ENCODE measurements at places on chromosomes 2 and 18.

DNA sequence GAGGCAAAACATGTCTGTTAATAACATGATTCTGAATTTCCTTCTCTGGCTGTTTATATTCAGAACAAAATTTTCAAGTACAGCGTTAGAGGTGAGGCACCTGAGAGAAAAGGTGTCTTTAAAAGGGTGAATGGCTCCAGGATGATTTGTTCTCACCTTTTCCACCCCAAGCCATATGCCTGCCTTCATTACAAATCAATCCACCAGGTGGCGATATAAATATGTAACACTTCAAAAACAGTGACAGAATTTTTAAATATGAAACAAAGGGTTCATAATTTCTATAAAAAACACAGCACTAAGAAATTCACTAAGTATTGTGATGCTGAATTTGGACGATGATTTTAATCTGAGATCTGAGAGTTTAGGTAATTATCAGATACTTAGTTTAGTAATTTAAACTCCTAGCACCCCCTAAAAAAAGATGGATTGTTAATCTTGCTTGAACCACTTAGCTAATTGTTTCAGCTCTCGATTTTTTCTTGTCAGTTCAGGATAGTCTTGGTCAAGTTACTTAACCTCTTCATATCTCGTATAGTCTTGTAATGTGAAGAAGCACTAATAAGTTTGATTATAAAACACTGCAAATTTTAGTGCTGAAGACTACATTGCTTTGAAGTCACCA is 528.8 kb downstream of the CPS1 start:
- no peak for DNase-seq

DNA sequence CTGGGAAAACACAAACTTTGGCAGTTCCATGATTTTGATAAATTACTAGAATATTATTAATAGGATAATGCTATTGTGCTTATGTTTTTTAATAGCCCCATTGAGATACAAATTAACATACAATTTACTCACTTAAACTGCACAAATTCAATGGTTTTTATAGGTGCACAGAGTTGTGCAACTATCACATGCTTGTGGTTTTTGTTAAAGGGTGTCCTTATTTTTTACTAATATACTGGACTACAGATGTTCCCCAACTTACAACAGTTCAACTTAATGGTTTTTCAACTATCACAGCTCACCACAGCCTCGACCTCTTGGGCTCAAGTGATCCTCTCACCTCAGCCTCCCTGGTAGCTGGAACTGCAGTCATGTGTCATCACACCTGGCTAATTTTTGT is 76.6 kb downstream of the OSBPL1A start:
- no peak for DNase-seq

- no peak for DNase-seq
Measured at GRCh38 chr2:63849381-63850203, 7.9 kb downstream of the UGP2 start.

DNA sequence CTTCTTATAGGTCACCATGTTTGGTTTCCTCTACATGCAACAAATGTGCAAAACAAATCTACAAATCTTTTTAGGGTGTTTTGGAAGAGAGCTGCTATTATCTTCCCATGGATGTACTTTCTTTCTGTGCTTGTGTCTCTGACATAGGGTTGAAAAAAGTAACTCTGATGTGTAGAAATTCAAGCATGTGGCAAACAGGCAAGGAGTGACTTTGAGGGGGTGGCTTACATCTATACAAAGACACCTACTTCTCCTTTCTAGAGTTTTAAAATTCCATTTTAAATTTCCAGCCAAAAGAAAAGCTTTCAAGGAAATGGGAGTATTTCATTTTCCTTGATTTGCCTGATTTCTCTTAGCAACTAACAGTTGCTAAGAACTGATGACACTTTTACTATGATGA is 904.8 kb upstream of the CELF4 start:
- no peak for DNase-seq

DNA sequence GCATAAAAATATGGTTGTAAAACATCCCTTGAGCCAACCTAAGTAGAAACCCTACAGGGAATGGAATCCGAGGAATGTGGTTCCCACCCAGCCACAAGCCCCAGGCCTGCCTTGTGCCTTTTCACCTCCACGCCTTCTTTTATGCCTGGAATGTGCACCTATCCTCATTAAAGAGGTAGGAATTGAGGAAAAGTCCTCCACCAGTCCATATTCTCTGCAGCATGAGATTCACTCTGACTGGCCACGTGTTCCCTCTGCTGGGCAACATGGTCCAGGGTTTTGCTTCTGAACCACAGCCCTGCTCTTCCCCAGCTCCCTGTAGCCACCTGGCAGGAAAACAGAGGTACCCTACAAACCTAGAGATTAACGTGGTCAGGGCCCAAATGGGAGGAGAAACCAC is 787.9 kb upstream of the RAB6C start:
- no peak for DNase-seq

GRCh38 chr18:24600076-24600654 is 139.7 kb downstream of the HRH4 start:
- DNase-seq: no peak

All from activated effector memory CD4-positive, alpha-beta T cell treated with Interleukin-2 at 50 U/mL for 16 hours (primary cell).